SHP77 treated with DMSO at 0.1 percent for 48 hours (cell line): ENCODE measurements at places on chromosomes 3 and 15.

- DNase-seq, result no peak
These were observed 133.9 kb downstream of the ALDH1A2 start for GRCh38 chr15:57931570-57931969.

GRCh38 chr3:141544697-141545096, 57.9 kb downstream of the RASA2 start:
- no peak for DNase-seq

DNA sequence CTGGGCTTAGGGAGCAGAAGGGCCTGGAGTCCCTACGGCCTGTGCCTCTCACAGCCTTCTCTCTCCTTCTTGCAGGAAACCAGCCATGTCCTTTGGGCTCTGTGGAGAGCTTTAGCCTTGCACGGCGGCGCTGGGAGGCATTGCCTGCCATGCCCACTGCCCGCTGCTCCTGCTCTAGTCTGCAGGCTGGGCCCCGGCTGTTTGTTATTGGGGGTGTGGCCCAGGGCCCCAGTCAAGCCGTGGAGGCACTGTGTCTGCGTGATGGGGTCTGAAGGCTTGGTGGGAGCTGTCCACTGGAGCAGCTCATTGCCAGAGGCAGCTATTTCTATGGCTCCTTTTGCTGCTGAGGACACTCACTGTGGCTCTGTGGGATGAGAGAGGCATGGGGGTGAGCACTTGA, 4.1 kb downstream of the KLHDC8B start:
- DNase-seq, result no peak

DNA sequence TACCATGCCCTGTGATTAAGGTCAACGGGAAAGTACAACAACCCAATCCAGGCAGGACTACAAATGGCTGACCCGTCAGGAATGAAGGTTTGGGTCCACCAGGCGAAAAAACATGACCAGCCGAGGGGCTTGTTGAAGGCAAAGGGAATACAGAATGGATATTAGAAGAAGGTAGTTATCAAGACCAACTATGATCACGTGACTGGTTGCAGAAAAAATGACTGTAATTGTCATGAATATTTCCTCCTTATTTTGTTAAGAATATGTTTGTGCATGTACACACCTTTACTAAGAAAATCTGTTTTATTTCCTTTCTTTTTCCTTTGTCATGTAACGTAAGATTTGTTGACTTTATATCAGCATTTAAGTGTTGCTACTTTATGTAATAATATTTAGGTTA, 22.9 kb upstream of the OSBPL11 start:
- DNase-seq, result no peak

DNA sequence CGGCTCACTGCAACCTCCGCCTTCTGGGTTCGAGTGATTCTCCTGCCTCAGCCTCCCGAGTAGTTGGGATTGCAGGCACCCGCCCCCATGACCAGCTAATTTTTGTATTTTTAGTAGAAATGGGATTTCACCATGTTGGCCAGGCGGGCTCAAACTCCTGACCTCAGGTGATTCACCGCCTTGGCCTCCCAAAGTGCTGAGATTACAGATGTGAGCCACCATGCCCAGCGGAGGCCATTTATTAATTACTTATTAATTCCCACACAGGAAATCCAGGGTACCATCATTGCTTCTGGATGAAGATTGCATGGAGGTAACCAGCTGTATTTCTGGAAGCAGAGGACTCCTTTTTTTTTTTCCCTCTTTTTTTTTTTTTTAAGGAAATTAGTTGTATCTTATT, 37.8 kb downstream of the MAP4 start:
- no peak for DNase-seq

GRCh38 chr3:31197941-31198340, 303.5 kb upstream of the GADL1 start:
- DNase-seq, result no peak

- no peak for DNase-seq
These were observed 83.4 kb downstream of the AQR start for GRCh38 chr15:34886134-34886533.

- no peak for DNase-seq
These were observed 242.0 kb upstream of the RGMA start for GRCh38 chr15:93330912-93331544.

GRCh38 chr3:160343132-160343531, 55.9 kb downstream of the IFT80 start:
- no peak for DNase-seq

- DNase-seq, result no peak
These were observed 35.9 kb upstream of the MAP3K13 start for GRCh38 chr3:185327062-185327461.

GRCh38 chr3:87247430-87247773, 20.3 kb downstream of the CHMP2B start:
- no peak for DNase-seq

GRCh38 chr3:167184511-167184910, 195.6 kb downstream of the ZBBX start:
- DNase-seq, result no peak

DNA sequence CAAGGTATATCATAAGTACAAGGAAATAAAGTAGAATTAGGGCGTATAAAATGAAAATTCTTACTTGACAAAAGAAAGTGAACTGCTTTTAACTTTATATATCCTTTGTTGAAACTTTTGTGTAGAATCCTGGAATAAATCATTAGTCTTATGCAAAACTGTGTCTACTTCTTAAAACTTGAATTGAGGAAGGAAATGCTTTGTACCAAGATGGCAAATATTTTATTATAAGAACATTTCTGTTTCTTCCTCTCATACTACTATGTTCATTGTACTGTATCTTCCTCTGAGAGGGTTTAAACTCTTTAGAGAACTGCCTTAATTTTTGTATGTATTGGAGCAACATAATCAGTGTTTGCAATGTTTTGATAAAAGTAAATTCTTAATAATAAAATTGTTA, 42.0 kb downstream of the RASA2 start:
- DNase-seq, result no peak

GRCh38 chr3:42134867-42135464, 43.8 kb downstream of the TRAK1 start:
- DNase-seq, result no peak

DNA sequence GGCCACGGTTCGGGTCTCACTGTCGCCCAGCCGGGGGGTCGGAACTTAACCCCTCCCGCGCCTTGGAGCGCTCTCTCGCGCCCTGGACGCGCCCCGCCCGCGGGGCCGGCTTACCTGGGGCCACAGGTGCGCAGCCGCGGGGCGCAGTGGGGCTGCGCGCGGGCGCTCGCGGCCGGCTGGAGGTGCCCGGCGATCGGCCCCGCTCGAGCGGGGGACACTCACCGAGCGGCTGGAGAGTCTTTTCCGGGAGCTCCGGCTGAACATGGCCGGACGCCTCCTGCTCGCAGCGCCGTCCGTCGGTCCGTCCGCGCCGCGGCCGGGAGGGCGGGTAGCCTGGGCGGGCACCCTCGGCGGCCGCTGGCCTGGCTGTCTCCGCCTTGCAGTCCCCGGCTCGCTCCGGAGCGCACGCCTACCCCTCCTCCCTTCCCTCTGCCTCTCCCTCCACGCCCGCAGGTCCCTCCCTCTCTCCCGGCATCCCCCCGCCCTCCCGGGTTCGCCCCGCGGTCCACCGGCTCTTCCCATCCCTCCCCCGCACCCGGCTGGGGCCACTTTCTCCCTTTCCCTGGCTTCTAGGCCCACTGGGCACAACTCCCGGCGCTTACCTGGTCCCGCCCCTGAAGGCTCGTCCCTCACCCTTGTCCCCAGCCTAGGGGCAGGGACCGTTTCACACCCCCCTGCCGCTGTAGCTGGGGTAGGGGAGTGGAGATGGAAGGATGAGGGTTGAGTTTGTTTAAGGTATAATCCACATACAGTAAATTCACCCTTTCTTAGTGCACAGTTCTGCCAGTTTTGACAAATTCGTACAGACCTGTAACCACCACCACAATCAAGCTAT, 220.1 kb upstream of the PRICKLE2 start:
- DNase-seq, result peak; percentile 4

DNA sequence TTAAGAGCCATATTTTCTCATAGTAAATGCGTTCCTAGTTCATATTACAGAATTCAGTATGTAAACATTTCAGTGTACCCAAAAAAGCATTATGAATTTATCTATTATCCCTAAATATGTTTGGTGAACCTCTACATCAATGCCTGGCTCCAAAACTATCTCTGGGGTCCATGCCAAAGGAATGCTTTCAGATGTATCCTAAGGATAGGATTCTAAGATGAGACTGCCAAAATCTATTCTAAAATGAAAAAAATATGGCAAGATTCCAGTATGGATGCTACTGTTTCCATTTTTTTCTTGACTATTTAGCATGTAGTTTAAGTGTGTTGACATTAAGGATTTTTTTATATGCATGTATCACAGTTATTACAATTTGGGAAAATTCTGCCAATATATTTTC, 18.8 kb downstream of the EIF5A2 start:
- no peak for DNase-seq

DNA sequence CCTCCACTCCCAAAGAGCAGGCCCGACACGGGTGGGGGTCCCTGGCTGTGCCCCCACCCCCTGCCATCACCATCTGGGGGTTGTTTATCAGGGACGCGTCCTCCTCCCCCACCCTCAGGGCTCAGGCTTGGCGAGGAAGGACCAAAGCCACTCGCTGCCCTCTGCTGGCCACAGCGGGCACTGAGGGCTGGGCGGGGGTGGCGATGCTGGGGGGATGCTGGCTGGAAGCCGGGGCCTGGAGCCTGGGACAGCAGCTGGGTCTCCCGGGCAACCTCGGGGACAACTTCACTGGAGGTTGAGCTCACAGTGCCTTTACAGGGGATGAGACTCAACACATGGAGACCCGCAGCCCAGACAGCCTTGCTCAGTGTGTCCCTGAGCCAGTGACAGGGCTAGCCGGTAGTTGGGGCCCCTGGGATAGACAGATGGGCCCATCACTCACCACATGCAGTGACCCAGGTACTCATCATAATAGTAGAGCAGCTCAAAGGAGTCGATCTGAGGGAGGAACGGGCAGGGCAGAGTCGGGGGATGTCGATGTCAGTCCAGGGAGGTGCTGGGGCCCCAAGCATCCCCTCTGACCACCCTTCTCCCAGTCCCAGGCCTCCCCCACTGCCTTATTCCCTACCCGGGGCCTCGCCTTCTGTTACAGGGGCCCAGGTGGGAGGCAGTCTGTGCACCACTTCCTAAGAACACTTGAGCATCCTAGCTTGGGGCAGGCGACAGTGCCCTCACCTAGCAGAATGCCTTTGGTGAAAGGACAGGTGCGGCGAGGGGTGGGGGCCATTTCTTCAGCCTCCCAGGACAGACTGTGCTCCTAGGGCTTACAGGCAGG, 5.9 kb upstream of the CALML4 start:
- no peak for DNase-seq

DNA sequence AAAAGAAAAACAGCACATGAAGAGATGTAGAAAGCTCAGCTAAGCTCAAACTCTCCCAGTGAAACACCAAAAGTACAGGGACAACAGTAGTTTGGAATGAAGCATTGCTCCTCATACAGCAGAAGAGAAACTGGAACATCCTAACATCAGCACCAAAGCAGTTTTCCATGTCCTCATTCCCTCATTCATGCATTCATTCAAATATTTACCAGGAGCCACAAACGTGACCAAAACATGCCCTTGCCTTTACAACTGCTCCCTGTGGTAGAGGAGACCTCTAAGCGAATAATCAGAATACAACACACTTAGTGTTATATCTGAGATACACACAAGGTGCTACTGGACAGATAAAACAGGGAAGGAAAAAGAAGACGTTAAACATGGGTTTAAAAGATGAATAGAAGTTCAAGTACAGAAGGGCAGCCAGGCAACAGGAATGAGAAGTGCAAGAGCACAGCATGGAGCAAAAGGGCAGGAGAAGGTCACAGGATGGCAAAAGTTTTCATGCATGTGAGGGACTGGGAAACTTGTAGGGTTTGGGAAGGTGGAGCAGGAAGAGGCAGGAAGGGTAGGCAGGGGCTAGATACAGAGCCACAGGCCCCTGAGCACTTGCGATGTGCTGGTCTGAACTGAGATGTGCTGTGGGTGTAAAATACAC, 58.5 kb upstream of the LMCD1 start:
- no peak for DNase-seq

- DNase-seq, result no peak
These were observed 42.1 kb upstream of the FGF7 start for GRCh38 chr15:49380912-49381311.

DNA sequence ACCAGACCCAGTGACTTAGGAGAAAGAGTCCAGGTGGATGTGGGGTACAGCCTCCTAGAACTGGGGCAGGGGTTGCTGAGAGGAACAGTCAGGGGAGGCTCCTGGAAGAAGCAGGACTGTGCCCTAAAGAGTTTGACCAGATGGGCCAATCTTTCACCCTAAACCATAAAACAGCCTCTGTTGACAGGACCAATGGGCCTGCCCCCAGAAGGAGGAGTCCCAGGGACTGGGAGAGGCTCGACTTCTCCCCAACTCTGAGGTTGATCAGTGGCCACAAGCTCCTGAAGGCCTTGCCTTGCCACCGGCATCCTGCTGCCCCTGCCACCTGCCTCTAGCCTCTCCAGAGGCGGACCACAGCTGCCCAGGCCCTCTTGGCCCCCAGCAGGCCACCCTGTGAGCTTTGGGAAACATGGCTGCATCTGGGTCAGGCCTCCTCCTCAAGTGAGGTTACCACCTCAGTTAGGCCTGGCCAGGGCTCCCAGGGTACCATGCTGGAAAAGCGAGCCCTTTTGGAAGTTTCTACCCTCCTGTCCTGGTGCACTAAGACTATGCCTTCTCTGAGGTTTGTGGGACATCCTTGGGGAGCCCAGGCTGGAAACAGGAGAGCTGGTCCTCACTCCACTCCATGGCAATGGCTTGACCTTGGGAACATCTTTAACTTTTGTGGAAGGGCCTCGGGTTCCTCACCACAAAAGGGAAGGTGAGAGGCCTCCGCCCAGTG, 2.8 kb downstream of the VIPR1 start:
- DNase-seq, result no peak

GRCh38 chr3:194306771-194307640, 44.1 kb downstream of the CPN2 start:
- no peak for DNase-seq

DNA sequence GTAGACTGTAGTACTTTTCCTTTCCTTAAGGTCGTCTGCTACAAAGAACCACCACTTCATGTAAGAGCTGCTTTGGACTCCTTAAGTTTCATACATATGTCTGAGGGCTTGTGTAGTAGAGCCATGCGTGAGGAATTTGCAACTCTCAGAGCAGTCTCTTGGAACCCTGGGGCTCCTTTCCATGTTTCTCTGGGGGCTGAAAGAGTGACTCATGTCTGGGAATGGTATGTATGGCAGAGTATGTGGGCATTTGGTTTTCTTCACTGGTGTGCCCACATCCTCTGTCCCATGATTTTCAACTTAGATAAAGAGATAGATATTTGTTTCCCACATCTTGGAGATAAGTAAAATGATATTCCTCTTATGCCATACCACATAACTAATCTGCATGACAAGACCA, 20.6 kb upstream of the RBM5 start:
- no peak for DNase-seq

- no peak for DNase-seq
These were observed 32.1 kb downstream of the PPARG start for GRCh38 chr3:12321015-12321414.

GRCh38 chr3:112043621-112044201, 9.2 kb downstream of the TMPRSS7 start:
- peak; percentile 89 for DNase-seq

GRCh38 chr15:64452988-64453688, 7.2 kb upstream of the ZNF609 start:
- no peak for DNase-seq

- DNase-seq, result no peak
These were observed 37.4 kb upstream of the CILP start for GRCh38 chr15:65248511-65249255.
